Naive thymus-derived CD8-positive, alpha-beta T cell (primary cell): ENCODE measurements at places on chromosomes 7 and 10. TPM values are rescaled to one million over a fixed set of nuclear protein-coding genes. Genes with fewer than 3 reads are reported as not detected.
A peak's percentile ranks its signal among the peaks of the same experiment; 100 is the strongest.

IFIT5 gene
- total RNA-seq = 22.0 TPM

C10orf67 gene
- total RNA-seq = not detected

TMEM184A gene
- total RNA-seq = not detected

GIMAP5 gene
- 364 TPM for total RNA-seq

ZNF365 gene
- total RNA-seq = not detected

GRCh38 chr7:2003931-2004812 lies 228.6 kb downstream of the MAD1L1 start:
- H3K36me3 ChIP-seq = no peaks in the 10 kb centered on the region
- no peak overlapping the region for H3K4me3 ChIP-seq
- no peak overlapping the region for H3K27ac ChIP-seq
- H3K27me3 ChIP-seq = no peaks in the 10 kb centered on the region

GRCh38 chr7:156703773-156704482 lies 63.4 kb downstream of the RNF32 start:
- no peak overlapping the region for H3K27ac ChIP-seq
- no peaks in the 10 kb centered on the region for H3K27me3 ChIP-seq
- H3K36me3 ChIP-seq = peaks cover 56% of the 10 kb centered on the region
- H3K4me1 ChIP-seq = peaks cover 20% of the 10 kb centered on the region

- H3K4me1 ChIP-seq = peaks cover 49% of the 10 kb centered on the region
- no peak overlapping the region for H3K27ac ChIP-seq
- no peak overlapping the region for H3K4me3 ChIP-seq
- H3K27me3 ChIP-seq = no peaks in the 10 kb centered on the region
- no peak for DNase-seq
Measured at GRCh38 chr10:124535731-124536495, 74.3 kb downstream of the LHPP start.

DNA sequence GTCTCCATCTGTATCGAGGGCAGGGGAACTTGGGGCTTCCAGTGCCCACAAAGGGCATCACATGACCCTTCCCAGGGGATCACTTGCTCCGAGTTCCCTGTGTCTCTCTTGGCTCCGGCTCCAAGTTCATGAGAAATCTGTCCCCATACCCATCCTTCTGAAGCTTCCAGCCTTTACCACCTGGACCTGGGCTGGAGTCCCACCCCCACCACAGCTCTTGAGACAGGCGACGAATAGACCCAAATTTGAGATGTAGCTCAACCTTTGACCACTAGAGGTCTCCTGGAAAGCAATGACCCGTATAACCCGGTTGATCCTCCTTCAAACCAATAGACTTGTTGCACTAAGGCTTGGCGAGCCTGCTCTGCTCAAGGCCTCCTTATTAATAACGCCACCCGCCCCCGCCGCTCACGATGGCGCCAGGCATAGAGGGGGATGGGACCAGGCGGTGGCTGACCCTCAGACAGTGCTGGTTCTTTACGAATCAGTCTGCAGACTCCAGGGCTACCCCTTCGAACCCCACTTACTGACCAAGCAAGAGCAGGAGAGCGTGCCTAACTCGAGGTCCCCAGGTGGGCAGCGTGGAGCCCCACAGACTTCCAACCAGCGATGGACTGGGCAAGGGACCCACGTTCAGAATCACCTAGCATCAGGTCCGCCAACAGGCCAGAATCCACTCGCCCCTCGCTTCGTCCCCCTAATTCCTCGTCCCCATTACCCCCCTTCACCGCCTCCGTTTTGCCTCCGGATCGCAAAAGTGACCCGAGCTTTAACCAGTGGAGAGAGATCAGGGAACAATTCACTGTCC lies 4.4 kb upstream of the ARID5B start:
- H3K27me3 ChIP-seq = no peaks in the 10 kb centered on the region
- H3K27ac ChIP-seq = peak overlapping the region; percentile 92
- no peaks in the 10 kb centered on the region for H3K36me3 ChIP-seq
- DNase-seq = peak; percentile 48

DNA sequence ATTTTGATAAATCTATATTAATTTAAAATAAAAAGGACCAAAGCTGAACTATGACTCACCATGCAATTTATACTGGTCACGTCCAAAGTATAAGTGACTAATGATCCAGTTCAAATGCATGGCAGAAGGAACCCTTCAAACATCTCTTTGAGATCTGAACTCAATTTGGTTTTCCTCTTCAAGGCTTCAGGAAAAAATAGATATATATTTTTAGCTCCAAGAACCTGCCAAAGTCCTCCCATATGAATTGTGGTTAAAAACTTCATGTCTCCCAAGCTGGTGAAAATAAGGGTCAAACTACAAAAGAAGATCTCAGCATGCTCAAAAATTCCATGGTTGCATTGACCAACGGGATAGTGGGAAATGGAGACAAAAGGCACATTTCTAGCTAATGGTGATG lies 34.6 kb upstream of the PDE1C start:
- no peak overlapping the region for H3K27ac ChIP-seq
- no peak overlapping the region for H3K4me3 ChIP-seq
- DNase-seq = no peak
- no peaks in the 10 kb centered on the region for H3K36me3 ChIP-seq
- no peaks in the 10 kb centered on the region for H3K4me1 ChIP-seq

DNA sequence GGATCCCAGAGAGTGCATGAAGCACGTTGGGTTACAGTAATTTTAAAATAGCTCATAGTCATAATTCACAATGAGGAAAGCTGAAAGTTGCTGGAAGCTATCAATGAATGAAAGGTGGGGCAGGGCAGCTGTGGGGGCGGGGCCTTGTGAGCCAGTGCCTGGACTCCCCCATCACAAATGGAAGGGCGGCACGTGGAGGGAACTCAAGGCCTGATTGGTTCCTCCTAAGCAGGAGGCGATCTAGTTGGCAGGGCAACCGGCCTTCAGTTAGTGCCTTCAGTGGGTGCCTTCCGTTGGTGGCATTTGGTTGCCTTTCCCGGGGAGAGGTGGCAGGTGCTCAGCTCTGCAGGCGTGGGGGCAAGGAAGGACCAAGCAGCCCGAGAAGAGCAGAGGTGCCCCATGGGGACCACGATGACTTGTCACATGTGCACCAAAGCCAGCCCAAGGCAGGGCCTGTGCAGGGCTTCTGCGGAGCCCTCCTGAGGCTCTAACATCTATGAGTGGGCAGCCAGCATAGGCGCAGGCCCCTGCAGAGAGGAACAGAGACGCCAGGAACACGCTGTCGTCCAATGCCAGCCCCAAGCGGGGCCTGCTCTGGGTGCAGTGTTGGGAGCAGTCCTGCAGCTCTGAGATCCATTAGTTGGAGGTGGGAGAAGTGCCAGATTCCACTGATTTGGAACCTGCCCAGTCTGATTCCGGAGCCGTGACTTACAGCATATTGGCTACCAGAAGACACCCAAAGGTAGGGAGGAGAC lies 59.8 kb upstream of the PDSS1 start:
- no peak overlapping the region for H3K4me3 ChIP-seq
- no peak overlapping the region for H3K27ac ChIP-seq
- DNase-seq = no peak
- H3K4me1 ChIP-seq = peaks cover 1% of the 10 kb centered on the region
- H3K27me3 ChIP-seq = peaks cover 3% of the 10 kb centered on the region
- H3K36me3 ChIP-seq = peaks cover 7% of the 10 kb centered on the region
